IPS DF 6.9 (cell line): ENCODE measurements at places on chromosomes 5 and 9.

- DNase-seq: no peak
These were observed 25.6 kb downstream of the RRAGA start for GRCh38 chr9:19074836-19075235.

DNA sequence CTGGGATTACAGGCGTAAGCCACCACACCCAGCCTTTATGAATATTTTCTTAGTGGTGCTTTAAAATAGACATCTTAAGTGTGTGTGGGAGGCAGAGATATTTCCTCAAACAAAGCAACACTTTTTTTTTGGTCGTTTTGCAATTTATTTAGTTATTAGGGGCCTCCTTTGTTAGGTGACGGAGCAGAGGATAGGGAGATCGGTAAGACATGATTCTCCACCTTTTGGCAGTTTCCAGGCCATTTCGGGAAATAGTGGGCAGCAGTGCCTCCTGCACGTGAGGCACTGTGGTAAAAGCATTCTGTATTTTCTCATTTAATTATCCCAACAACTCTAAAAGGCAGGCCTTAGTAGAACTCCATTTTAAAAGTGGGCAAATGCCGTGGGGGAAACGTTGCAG, 1.9 kb downstream of the OCLN start:
- DNase-seq: no peak

- no peak for DNase-seq
These were observed 19.2 kb downstream of the DOCK2 start for GRCh38 chr5:169656125-169656901.

GRCh38 chr5:127887282-127887681, 184.1 kb downstream of the CCDC192 start:
- DNase-seq: no peak

- DNase-seq: no peak
These were observed 58.7 kb downstream of the NXNL2 start for GRCh38 chr9:88593537-88594185.

GRCh38 chr5:59532979-59533729, 360.4 kb downstream of the PDE4D start:
- no peak for DNase-seq

DNA sequence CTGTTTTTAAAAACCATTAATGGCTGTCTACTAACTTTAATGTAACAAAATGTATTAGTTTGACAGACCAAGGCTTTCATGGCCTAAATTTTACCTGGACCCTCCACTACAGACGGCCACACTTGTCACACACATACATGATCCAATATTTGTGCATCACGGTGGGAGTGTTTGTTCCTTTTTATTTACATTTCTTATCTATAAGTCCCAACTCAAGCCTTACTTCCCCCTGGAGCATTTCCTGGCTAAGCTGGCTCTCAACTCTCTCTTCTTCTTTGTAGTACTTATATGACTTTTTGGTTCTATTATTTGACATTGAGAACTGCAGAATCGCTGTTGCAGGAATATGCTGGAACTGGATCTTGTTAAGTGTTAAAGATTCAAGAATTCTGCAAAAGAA, 534.4 kb downstream of the RAB3C start:
- no peak for DNase-seq
